CD4-positive, alpha-beta T cell treated with Interleukin-21 for 1 hour (primary cell): ENCODE measurements at places on chromosomes 2 and 18.

DNA sequence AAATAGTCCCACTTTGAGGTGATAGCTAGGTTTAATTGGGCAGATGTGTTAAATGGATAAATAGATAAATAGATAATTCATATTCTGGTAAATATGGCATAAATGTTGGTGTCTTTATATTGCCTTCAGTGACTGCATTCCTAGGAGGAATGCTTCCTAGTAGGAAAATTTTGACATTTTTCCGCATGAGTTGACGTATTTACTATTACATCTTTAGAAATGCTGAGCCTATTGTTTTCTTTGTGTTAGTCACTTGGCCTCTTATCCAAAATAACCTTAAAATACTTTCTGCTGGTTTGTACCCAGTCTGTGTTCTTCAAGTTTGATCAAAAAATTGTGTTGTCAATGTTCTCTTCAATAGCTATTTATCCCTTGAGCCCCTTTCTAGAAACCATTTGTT is 495.6 kb upstream of the ZEB2 start:
- DNase-seq: no peak

DNA sequence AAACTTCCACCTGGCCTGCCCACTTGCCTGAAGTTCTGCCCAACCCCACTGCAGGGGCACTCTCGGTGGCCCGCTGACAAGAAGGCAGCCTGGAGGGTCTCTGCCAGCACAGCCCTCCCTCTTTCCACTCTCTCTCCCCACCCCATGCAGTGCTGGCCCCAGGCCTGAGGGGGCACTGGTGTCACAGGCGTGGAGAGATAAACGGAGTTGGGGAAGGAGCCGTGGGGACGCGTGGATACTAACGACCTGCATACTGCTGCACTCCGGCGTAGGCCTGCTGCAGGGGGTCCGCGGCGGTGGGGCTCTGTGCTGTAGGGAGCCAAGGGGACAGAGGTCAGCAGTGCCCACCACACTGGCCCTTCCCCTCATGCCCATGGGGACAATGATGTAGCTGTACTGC is 299.3 kb downstream of the CELF4 start:
- DNase-seq: no peak

DNA sequence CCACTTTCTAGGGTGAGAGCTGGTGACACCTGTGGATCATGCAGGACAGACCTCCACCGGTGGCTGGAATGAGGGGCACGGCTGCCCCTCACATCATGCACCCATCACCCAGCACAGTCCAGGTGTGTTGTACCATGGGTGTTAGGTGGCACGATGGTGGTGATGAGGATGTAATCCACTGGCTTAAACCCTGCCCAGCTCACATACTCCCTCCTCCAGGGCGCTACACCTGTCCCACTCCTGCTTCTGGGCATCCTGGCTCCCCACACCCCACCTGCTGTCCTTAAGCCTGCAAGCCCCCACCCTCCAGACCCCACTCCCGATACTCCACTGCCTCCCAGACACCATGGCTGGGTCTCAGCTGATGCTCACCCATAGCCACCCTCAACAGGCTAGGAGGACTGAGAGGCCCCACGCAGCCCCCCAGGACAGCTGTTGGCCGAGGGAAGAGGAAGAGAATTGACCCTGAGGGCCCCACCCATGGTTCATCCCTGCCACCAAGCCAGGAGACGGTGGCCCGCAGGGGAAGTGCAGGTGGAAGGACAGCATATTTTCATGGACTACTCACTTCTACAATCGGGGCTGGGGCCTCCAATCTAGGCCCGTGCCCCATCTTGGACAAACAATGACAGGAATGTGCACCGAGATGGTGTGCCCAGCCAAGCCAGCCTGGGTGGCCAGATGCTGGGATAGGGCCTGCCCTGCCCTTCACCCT is 34.3 kb downstream of the MAL start:
- DNase-seq: no peak

DNA sequence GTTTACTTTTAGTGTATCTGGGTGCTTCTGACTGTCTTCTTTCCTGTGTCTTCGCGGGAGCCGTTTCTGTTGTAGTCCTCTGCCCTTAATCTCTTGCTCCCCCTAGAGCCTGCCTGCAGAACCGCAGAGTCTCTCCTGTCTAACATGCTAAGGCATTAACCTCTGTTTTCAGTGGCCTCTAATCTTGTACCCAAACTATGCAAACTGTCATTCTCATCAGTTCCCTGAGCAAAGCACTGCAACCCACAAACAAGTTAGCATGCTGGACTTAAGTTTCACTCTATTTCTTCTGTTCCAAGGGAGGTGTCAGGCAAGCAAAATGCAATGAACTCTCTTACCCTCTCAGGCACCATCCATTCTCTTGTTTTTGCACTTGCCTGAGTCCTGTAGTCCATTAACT is 138.4 kb downstream of the OTX1 start:
- no peak for DNase-seq

DNA sequence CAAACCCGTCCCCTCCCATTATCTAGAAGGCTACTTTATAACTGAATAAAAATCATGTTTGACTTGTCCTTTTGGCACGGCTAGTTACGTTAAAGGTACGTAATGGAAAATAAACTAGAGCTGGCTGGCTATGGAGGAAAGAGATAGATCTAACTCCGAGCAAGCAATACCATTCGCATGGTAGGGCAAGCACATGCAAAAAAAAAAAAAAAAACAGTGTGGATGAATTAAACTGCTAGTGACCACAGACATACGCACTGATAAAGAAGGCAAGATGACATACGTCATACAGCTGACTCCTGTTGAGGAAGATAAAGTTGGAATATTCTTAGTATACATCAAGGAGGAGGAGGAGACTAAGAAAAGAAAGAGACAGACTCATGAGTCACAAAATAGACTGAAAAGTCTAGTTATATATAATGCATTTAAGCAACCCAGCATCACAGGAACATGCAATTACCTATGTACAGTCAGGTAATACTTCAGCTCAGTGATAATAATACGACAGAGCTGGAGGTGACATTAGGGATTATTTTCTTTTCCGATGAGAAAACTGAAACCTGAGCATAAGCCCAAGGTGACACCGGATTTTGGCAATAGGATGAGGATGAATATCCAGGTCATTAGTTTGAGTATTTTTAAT is 37.9 kb upstream of the NARS1 start:
- DNase-seq: no peak

- DNase-seq: no peak
Measured at GRCh38 chr2:237258116-237258515, 155.8 kb downstream of the COL6A3 start.

GRCh38 chr2:193963472-193964119 is 1693.4 kb upstream of the SLC39A10 start:
- no peak for DNase-seq

DNA sequence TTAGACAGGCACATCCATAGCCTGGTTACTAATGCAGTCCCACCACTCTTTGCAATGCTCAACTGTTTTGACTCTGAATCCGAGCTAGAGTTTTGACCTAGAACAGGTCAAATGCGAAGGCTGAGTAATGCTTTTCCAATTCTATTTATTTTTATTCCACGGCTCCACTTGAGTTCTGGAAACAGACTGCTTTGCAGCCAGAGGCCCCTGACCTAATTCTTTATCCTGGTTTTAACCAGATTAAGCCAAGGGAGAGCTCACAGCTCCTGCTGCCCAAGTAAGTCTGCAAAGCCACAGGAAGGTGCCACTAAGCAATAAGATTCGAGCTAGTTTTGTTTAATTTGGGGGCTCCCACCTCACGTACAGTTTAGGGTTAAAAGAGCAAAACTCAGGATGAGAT is 51.4 kb downstream of the MREG start:
- no peak for DNase-seq
